ENCODE measurements at places on chromosomes 1 and 21.

DNA sequence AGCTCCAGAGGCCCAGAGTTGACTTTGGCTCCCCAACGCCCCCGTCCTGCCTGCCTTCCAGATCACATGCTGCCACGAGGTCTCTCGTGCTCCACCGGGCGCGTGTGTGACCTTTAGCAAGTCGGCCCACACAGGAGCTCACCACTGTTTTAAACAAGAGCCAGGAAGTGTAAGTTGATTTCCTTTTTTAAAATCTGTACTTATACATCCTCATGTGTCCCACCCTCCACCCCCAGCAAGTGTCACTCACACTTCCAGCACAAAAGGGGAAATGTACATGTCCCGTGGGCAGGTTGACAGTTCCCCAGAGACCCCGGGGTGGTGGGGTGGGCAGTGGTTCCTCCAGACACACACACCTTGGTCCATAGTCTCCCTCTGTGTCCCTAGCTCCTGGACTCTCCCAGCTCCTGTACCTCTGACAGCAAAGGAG lies 84.4 kb downstream of the STUM start:
- DNase-seq: no peak

GRCh38 chr1:248045209-248045608 lies 1.4 kb upstream of the OR2L3 start:
- no peak for DNase-seq

GRCh38 chr1:226002667-226003501 lies 3.7 kb upstream of the SDE2 start:
- DNase-seq: no peak

DNA sequence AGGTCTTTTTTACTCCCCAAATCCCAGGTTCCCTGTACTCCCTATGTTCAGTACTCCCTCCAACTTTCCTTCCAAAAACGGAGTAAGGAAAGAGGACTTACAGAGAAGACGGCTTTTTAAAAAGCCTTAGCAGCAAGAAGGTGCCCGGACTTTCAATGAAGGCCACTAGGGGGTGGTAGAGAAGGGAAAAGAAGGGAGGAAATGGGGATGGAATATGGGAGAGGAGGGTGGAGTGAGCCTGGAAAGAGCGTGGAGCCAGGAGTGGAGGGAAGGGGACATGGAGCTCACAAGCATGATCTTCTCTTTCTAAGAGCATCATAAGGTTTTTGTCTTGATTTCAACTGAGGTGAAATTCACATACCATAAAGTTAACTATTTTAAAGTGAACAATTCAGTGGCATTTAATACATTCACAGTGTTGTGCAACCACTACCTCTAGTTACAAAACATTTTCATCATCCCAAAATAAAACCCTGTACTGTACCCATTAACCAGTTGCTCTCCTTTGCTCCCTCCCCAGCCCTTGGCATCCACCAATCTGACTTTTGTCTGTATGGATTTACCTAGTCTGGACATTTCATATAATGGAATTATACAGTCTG lies 129.9 kb downstream of the ZNF281 start:
- no peak for DNase-seq

DNA sequence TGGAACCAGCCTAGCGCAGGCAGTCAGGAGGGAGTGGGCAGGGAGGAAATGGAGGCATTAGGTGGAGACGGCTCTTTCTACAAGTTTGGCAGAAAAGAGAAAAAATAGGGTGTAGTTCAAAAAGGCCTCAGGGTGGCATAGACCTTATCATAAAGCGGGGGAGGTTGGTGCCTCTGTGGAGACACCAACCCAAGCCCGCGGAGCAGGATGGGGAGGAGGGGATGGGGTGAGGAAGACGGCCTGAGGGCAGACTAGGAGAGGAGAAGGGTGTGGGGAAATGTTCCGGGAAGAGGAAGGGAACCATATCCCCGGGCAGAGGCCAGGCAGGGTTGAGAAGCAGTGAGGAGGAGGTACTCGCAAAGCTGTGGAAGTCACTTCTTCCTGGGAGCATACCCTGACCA lies 17.4 kb upstream of the SHE start:
- DNase-seq: no peak

DNA sequence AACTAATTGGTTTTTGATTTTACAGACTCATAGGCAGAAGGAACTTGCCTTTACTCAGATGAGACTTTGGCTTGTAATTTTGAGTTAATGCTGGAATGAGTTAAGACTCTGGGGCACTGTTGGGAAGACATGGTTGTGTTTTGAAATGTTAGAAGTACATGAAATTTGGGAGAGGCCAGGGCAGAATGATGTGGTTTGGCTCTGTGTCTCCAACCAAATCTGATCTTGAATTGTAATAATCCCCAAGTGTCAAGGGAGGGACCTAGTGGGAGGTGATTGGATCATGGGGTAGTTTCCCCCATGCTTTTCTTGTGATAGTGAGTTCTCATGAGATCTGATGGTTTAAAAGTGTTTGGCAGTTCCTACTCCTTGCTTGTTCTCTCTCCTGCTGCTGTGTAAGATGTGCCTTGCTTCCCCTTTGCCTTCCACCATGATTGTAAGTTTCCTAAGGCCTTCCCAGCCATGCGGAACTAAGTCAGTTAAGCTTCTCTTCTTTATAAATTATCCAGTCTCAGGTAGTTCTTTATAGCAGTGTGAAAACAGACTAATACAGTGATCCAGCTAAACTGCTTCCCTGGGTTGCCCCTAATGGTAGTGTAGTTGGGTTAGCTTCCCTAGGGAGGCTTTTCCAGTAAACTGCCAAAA lies 10.2 kb downstream of the CPT2 start:
- no peak for DNase-seq

DNA sequence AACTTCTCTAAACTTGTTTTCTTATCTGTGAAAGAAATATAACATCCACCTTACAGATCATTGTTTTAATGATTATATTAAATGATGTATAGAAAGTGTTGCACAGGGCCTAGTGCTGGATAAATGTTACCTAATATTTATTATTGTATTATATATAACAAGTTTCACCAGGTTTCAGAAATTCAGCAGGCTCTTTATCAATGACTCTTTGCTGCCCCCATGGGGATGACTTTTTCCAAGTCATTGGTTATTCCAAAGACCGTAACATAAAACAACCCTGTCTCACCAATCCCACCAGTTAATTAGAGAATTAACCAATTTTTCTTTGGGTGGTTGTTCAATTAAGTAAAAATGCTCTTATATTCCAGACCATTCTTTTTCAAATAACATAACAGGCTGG lies 7.3 kb upstream of the DEDD start:
- no peak for DNase-seq

DNA sequence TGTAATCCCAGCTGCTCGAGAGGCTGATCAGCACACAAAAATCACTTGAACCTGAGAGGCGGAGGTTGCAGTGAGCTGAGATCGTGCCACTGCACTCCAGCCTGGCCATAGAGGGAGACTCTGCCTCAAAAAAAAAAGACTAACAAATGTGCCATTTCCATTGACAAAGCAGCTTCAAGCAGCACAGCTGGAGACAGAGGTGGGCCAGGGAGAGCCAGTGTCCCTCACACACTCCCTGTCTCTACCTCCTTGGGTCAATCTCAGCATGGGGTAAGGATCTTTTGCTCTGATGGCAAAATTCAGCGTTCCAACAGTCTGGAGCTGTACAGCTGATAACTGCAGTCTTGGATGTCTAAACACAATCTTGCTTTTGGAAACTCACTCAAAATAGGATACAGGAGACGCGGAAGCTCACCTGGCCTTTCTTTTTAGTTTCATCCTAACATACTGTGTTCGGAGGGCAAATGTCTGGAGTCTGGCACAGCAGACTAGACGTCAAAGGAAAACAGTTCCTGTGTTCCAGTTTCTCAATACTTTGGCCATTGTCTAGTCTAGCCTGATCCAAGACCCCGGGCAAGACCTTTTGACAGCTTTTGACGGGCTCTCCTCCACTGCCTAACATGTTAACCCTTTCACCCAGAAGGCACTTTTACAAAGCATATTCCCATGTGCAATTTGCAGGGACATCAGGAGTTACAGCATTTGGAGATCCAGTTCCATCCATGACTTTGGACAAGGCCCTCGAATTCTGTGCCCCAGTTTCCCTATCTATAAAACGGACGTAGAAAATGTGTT lies 2.9 kb downstream of the RCC2 start:
- no peak for DNase-seq

- DNase-seq: no peak
These were observed 160.2 kb downstream of the PSMG1 start for GRCh38 chr21:39022863-39023693.

DNA sequence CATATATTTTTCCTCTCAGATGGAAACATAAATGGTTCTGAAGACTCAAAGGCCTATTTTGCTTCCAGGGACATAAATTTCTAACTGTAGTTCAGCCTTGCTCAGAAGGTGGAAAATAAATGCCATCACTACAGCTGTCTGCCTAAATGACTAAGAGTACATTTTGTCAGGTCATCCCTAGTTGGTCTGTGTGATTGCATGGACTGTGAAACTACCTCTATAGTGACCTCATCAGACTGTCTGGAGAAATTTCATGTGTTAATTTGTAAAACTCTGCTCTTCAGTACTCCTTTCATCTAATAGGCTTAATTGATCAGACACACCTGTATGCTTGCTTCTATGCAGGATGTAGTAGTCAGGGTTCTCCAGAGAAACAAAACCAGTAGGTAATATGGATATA lies 886.9 kb downstream of the AMY1C start:
- DNase-seq: no peak

DNA sequence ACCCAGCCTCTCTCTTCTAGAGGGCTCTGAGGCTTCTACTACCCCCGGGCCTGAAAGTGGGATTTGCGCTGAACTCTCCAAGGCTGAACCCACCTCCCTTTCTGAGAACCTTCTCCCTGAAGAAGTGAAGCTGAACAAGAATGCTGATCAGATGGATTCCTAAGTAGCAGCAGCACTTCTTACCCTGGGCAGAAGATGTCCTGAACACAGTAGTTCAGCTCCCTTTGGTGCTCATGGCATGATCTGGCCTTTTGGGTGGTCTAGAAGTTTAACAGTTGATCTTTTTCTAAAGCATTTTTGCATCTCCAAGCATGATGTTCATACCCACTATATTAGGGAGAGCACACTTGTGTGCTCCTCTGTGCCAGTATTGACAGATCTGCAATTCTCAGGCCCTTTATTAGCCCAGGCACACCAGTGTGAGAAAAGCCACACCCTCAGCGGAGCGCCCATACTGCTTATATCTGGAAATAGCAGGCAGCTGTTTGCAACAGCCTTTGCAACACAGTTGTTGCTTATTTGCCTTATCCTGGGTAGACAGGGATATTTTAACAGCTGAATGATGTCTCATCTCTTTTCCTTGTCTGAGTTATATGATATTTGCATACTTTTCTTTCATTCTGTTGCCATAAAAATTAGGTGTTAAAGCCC lies 34.2 kb downstream of the CNN3 start:
- no peak for DNase-seq

- DNase-seq: no peak
These were observed 57.9 kb downstream of the NTMT2 start for GRCh38 chr1:170203693-170204092.

DNA sequence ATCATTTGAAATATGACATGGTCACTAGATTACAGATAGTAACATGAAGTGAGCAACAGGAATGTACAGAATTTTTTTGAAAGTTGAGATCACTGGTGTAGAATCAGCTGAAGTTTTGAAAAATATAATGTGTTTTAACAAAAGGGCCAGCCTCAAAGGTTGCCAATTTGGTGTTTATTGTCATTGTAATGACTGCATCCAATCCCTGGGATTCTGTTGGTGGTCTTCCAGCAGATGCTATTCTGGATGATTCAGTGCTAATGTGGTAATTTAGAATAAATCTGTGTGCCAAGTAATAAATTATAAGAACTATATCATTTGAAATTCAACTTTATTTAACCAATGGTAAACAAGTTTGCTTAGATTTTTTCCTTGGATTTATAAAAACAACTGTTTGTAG lies 436.4 kb upstream of the PKN2 start:
- DNase-seq: no peak

- DNase-seq: no peak
These were observed 11.3 kb downstream of the CDK18 start for GRCh38 chr1:205515781-205516253.

DNA sequence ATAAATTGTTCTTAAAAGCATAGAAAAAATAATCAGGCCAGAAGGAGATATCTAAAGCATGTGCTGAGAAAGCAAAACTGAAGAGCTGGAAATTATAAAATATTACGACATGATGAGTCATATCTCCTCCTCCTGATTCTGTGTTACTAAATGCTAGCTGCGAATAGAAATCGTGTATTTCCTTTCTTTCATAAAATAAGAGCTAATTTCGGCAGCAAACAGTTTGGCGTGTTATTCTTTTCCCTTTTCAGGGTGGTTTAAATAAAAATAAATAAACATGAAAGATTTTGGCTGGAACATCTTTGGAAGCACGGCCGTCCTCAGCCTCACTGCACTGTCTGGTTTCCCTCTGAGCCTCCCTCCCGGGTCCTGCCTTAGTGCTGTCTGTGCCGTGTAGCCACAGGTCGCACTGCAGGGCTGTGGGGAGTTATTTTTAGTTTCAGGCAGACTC lies 56.0 kb downstream of the ADARB1 start:
- no peak for DNase-seq

DNA sequence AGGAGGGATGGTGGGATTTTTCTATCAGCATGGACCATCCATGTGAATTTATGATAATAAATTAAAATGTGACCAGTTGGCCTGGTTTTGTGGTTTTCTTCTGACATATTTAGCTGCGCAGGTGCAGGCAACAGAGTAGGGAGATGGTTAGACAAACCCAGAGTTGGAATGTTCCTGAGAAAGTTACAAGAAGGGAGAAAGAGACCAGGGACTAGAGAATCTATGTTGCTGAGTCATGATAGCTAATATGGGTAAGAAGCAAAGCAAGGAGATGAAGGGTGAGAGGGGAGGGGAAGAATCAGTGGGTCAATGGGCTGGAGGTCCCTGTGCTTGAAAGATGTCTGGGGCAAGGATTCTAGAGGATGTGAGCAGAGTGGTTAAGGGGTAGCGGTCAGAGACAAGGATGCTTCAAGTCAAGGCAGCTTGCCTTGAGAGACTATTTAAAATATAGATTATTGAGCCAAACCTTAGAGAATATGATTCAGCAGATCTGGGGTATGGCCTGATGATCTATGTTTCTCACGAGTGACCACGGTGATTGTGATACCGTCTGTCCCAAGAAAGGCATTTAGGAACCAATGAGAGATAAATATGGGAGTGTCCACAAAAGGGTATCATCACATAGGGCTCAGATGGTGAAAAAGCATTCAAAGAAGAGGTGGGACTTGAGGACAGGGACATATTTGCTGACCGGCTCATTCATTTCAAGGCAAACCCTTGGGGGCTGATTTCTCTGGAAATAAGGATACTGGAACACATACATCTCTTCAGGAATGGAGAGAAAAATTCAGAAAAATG lies 219.7 kb upstream of the PLD5 start:
- DNase-seq: no peak

GRCh38 chr1:173330149-173330951 lies 123.2 kb upstream of the TNFSF4 start:
- no peak for DNase-seq

GRCh38 chr21:46295177-46295770 lies 9.1 kb downstream of the YBEY start:
- no peak for DNase-seq

- DNase-seq: no peak
These were observed 5.9 kb upstream of the LSS start for GRCh38 chr21:46234436-46234950.
